ENCODE measurements at places on chromosomes 1 and 21.

- DNase-seq: no peak
Measured at GRCh38 chr1:109254621-109255096, 5.3 kb downstream of the CELSR2 start.

DNA sequence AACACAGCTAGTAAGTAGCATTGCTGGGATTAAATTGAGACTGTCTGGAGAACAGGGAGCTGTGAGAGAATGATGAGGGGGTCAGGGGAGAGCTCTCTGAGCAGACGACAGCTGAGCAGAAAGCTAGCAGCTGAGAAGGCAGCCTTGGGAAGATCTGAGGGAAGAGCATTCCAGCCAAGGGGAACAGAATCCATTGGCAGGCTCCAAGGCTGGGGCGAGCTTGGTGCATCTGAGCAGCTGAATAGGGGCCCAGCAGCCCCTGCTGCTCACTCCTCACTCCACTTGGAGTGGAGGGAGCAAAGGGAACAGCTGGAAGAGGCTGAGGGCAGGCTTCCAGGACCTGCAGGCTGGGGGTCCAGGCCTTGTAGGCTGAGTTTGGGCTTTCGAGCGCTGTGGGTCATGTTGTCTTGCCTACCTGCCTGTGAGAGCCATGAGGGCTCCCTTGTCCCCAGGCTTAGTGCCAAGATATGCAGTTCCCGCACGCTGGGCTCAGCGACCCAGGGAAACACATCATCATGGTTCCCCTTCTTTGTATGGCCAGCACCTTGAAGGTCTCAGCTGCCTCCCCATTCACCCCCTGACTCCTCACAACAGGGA is 10.5 kb downstream of the ACOT11 start:
- DNase-seq: no peak

DNA sequence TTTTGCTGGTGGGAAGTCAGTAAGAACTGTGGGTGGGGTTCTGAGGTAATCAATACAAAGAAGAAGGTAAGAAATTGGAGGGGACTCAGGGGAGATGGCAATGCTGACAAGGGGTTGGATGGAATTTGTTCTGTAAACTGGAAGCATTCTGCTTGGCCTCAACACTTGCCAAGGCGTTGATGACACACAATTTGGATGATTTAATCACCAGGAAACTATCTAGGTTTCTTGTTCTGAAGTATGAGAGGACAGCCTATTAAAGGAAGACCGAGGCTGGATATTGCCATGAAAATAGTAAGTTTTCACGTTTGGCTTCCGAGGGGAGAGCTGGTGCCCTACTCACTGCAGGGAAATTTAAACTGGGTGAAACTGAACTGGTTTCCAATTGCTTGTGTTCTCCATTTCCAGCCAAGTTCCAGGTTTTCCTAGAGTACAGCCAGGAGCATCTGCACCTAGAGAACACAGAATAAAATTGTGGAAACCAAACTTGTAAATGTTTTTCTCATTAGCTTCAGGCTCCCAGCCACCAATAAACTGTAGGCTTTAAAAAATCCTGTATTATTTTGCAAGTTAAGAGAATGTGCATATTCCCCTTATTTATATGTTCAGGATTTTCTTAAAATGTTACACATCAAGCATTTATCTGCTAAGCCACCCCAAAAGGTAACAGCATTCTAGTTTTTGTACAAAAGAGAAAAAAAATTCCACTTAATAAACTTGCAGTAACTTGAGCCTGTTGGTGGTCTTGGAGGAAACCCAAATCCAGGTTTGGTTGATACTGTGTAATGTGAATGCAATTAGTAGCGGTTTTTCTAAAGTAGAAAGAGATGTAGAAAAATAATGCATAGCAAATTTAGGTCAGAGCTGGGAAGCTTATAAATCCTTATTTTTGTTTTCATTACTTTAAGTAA is 53.8 kb downstream of the ROR1 start:
- peak; percentile 27 for DNase-seq

DNA sequence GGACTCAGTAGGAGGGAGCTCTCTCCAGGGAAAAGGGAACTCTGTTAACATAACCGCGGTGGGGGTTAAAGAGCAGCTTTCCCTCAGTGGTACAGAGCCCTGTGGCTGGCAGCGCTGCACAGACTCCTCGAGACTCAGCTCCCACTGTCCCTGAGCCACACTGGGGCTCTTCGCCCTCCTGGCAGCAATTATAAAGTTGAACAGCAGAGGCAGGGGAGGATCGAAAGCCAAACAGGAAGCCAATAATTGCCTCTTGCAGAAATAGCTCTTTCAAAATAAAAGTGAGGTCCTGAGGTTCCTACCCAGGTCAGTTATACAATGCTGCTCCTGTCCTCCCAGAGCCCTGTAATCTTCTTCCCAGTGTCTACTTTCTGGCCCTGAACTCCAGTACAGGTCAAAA is 77.0 kb downstream of the FAM78B start:
- no peak for DNase-seq

Measured in choroid plexus epithelial cell (primary cell).